ENCODE measurements at places on chromosomes 7 and 10.

DNA sequence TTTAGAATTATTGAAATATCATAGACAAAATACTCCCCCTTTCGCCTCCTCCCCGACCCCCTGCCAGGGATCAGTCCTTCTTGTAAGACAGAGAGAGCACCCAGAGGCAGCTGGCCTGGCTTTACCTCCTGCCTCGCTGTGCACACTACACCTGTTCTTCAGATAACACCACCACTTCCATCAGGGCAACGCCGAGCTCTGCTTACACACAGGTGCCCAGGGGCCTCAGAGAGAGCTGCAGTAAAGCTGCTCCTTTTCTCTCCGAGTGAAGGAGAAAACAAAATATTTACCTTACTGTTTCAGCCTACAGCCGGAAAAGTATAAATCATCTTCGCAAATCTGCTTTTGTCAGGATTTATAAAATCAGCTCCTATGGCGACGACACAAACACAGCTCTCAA lies 80.7 kb downstream of the HIPK2 start:
- no peak for DNase-seq

GRCh38 chr7:51901489-51901840 lies 584.9 kb upstream of the COBL start:
- DNase-seq: no peak

- DNase-seq: no peak
Measured at GRCh38 chr7:141427134-141427533, 124.1 kb upstream of the AGK start.

GRCh38 chr7:9796241-9796640 lies 1177.4 kb upstream of the PHF14 start:
- DNase-seq: no peak

GRCh38 chr7:108222236-108222892 lies 92.2 kb upstream of the LAMB4 start:
- peak; percentile 58 for DNase-seq

GRCh38 chr10:48844616-48845015 lies 95.0 kb downstream of the LRRC18 start:
- no peak for DNase-seq

DNA sequence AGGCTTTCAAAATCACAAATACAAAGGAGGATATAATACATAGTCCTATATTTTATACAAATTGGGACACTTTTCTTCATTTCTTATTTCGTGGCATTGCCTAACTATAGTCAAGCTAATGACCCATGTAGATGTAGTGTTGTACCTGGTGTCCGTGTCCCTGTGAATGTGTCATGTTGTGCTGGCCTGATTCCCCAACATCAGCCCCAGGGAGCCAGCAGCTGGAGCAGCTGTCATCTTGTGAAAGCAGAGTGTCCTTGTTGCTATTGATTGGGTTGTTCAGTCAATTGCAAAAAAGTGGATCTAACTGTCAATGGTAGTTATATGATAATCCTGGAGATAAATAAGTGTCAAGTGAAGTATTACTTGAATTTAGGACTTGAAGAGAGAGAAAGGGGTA lies 86.3 kb downstream of the KAT6B start:
- DNase-seq: no peak

GRCh38 chr7:108455551-108455997 lies 662 bp downstream of the NRCAM start:
- DNase-seq: no peak

- no peak for DNase-seq
Measured at GRCh38 chr10:132185601-132186487, 904 bp upstream of the DPYSL4 start.

GRCh38 chr7:388961-389701 lies 99.2 kb downstream of the FOXL3 start:
- no peak for DNase-seq

DNA sequence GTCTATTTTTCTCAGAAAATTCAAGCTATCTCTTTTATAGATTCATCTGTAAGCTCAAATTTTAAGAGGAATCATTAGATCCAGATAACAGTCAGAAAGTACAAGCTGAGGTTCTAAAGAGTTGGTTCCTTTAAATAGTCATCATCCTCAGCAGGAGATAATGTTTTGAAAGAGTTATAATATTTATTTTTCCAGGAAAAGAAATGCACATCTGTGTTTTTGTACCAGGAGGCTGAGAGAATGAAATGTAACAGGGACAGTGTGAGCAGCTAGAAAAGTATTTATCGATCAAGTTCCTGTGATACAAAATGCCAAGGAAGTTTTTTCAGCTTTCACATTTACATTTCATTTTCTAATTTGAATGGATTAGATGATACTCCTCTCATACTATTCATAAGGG lies 120.2 kb upstream of the LRRTM3 start:
- DNase-seq: no peak

- DNase-seq: no peak
Measured at GRCh38 chr7:79461660-79462059, 8.2 kb upstream of the MAGI2 start.

- no peak for DNase-seq
Measured at GRCh38 chr10:47300429-47300931, 483 bp downstream of the GDF10 start.

- no peak for DNase-seq
Measured at GRCh38 chr7:94011714-94012353, 7.7 kb upstream of the BET1 start.

- no peak for DNase-seq
Measured at GRCh38 chr7:143929224-143929920, 5.7 kb upstream of the OR2F2 start.

GRCh38 chr7:30164567-30164966 lies 29.8 kb downstream of the MTURN start:
- no peak for DNase-seq

DNA sequence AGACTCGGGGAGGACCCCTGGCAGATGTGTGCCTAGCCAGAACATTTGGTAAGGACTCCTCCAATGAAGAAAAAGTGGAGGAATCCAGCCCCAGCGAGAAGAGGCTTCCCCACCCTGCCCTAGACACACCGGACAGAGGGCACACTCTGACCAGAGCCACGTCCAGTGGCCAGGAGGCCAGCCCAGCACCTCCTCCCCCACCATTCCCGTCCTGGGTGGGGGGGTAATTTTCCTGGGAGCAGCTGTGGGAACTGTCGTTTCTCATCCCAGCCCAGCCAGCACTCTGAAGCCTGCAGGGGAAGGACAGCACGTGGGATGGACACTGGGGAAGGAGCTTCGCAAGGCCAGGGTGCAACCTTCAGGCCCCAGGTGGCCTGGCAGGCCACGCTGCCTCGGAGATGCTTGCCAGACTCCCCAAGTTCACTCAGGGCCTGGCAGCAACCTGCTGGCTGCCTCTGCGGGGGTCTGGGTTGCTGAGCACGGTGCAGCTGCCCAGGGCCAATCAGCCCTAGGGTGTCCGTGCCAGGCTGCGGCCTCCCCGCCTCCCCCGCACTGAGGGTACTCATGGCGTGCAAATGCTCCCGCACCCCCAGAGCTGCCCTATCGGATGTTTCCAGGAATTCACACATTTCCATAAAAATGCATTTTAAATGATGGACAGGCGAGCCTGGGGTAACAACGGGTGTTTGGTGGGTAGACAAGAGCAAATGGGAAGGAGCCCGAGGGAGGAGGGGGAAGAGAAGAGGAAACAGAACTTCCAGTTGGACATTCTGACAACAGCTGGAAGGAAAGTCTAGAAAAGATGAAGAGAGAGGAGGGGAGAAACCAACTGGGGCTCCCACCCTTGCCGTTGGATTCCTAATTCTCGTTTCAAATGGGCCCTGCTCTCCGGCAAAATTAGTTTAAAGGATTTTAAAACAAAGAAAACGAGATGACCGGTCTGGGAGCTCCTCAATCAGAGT lies 1.9 kb upstream of the EN2 start:
- DNase-seq: no peak

DNA sequence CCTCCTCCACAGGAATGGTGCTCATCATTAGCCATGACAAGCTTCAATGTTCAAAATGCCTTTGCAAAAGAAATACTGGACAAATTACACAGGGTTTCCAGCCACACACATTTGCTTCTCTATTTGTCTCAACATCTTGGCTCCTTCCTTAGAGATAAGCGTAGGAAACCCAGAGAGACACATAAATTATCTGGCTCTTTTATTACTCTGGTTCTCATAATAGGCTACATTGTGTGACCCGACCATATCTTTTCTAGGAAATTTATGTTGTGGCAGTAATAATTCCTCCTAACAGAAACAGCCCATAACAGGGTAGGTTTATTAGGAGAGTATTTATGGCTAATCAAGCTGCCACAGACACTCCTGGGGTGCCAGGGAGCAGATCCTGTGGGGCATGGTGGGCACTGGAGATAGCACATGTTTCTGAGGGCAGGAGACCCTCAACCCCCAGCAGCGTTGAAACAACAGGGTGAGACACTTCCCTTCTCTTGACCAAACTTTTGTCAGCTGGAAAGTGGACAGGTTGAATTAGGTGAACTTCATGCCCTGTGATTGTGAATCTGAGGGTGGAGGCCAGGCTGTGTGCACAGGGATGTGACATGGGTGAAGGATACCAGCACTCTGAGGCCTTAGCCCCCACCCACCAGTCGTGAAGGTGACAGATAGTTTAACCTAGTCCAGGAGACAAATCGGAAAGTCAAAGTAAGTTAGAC lies 295.9 kb upstream of the ZNF32 start:
- no peak for DNase-seq

GRCh38 chr10:87983716-87984115 lies 120.3 kb downstream of the PTEN start:
- no peak for DNase-seq

DNA sequence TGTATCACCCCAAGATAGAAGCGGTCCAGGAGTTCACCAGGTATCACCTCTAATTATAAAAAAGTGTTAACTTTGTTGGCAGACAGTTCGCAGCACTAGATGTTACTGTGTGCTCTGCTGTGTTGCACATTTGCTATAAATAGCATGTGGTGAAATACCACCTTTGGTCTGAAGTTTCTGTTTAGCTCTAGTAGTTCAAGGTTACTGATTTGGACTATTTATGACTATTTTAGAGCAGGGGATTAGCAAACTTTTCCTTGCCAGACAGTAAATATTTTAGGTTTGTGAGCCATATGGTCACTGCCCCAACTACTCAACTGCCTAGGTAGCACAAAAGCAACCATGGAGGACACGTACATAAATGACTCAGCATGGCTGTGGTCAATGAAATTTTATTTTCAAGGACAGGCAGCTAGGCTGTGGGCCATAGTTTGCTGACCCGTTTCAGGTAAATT lies 16.5 kb downstream of the DENND10 start:
- DNase-seq: no peak

DNA sequence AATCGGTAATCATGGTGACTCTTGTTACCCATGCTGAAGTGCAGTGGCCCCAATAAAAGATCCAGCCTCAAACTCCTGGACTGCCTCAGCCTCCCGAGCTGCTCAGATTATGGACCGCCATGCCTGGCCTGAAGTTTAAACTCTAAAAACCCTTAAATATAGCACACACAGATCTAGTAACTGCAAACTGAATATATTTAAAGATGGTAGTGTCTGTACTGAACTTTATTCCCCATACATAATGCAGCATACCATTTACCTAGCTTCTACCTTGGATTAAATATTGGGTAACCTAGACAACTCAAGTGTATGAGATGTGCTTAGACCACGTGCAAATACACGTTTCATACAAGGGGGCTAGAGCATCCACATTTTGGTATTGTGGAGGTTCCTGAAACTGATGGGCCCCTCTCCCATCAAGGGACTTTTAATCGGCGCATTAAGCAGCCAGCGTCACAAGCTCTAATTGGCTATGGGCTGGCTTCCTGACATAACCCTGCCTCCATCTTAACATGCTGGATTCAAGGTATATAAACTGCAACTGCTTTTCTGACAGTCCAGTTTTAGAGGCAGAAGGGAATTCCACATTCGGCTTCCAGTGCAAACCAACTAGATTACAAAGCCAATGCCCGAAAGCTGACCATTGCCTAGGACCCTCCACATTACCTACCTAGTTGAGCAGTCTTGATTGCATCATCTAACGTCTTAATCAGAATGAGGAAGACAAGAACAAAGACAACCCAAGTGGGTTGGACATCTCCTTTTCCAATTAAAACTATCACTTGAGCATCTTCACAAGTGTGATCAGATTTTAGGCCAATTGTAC lies 13.0 kb downstream of the HNRNPA2B1 start:
- DNase-seq: no peak

DNA sequence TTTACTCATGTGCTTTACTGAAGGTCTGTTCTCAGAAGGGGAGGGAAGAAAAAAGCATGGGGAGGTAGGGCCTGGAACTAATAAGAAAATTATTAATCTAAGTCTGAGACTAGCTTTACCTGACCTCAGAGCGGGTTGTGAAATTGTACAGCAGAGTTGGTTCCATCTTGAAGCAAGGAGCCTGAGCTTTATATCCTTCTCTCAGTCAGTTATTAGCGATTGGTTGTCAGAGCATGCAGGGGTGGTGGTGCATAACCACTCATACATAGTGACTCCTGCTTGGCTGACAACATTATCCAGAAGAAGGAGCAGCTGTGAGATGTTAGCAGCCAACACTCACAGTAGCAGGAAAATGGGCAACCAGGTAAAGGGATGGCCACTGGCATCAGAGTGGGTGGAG lies 976.3 kb upstream of the LRRTM3 start:
- no peak for DNase-seq

DNA sequence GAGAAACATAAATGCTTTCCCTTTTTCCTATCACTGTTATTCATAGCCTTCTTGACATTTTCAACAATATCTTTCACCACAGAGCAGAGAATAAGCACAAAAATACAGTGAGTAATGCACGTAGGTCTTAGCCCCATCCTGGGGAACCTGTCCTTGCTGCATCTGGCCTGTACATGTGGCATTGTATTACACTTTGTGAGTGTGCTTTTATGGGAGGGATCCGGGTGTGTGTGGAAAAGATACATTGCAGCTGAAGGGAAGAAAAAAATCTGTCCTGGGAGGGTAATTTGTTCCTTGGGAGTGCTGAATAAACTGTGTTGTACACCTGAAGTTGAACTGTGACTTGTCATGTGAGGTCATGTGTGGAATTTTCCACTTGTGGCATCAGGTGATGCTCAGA lies 422.7 kb upstream of the LRGUK start:
- no peak for DNase-seq

All from HS-5 (cell line).